ENCODE measurements at places on chromosomes 4 and X. TPM values are rescaled to one million over a fixed set of nuclear protein-coding genes. Genes with fewer than 3 reads are reported as not detected.

Gene ATP1B4
- not detected for polyA plus RNA-seq

GRCh38 chr4:141425124-141425523 is 204.4 kb downstream of the ZNF330 start:
- DNase-seq: no peak

Gene CT45A2
- polyA plus RNA-seq: not detected

Gene SMIM9
- not detected for polyA plus RNA-seq

Gene RBM47
- 6.8 TPM for polyA plus RNA-seq

DNA sequence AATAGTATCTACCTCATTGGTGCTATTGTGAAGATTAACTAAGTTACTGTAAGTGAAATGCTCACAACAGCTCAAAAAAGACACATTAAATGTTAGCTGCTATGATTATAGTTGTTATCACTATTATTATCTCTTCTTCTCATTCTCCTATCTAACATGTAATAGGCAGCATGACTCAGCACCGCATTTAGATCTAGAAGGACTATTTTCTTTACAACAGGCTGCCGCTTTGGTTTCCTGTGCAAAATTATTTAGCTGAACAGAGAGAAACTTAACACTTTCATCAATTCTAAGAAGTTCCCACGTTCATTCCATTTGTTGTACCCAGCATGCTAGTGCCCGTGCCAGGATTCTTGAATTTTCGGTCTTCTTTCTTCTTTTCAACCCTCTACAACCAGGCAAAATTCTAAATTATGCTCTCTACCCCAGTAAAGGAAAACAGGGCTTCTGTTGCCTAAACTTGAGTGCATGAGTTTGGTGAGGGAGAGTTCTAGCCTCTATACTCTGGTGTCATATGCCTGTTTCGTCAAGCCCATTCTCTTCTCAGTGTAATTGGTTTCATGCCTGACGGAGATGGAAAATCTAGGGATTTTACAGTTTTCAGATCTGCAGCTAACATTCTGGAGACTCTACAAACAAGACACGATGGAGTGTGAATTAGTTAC is 378.9 kb downstream of the PPP1R2C start:
- DNase-seq: no peak

DNA sequence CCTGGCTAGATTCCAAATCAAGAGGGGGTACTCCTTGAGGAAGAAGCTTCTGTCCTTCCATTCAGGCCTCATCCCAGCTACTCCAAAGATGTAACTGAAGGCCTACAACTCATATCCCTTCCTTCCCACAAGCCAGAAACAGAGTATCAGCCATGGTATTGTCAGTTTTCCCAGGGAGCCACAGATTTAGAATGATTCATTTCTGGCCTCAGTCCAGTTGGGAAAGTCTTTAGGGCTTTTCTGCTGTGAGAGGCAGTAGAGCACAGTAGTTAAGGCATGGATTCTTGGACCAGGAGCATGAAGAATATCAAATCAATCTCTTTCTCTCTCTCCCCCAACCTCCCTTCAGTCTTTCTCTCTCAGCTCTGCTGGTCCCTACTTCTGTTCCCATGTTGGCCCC is 505.0 kb downstream of the BCOR start:
- DNase-seq: no peak

- no peak for DNase-seq
Measured at GRCh38 chr4:26197018-26197779, 123.6 kb upstream of the RBPJ start.

GRCh38 chrX:148661035-148661434 is 160.6 kb downstream of the AFF2 start:
- no peak for DNase-seq

Gene FTHL17
- not detected for polyA plus RNA-seq

Gene GPR173
- polyA plus RNA-seq: 5.8 TPM

Gene SLC25A5
- 387 TPM for polyA plus RNA-seq

Gene CT83
- not detected for polyA plus RNA-seq

DNA sequence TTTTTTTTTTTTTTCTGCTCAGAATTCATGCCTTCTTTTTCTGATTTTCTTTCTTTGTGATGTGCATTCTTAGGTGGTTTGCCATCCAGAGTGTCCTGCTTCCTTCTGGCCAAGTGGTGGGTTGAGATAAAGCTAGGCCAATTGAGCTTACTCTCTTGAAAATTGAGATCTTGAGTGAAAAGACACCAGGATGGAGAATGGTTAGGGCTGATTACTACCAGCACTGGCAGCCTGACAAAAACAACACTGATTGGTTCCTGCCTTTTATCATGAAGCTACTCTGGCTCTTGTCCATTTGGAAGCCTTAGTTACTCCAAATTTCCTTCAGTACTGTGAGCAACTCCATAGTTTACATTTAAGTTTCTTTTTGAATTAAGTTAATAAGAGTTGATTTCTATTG is 404.0 kb downstream of the PPARGC1A start:
- DNase-seq: no peak

Gene DUSP21
- not detected for polyA plus RNA-seq

GRCh38 chrX:20523626-20524312 is 257.1 kb upstream of the RPS6KA3 start:
- no peak for DNase-seq

- no peak for DNase-seq
Measured at GRCh38 chr4:158190718-158191117, 17.9 kb upstream of the GASK1B start.

Gene TEX13C
- 0.13 TPM for polyA plus RNA-seq

DNA sequence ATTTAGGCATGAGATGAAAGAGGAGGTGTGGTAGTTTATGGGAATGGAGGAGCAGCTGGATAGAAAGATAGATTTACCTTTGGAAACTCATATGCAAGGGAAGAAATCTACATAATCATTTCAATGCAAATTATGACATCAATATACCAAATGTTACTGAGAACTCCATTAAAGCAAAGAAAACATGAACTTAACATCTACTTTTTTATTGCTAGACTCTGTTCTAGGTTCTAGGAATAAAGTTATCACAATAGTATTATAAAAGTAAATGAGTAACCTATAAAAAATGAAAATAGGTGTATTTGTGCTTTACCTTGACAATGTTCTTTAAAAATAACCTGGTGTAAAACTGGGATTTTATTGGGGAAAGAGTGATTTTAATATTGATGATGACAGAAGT is 221.6 kb upstream of the SLIT2 start:
- no peak for DNase-seq

DNA sequence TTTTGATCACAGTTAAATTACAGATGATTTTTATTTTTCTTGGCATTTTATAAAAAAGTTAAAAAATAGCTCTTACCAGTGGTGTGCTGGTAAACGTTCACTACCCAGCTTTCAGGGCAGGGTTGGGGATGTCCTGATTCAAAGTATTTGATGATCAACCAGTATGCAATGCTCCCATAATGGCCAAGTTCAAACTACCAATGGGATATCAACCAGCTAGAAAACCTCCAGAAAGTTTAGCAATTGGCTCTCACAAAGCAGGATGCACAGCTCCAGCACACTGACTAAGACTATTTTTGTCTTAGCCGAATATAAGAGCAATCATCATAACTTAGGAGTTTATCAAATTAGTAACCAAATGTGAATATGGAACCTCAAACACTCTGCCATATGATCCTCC is 108.0 kb upstream of the PDE5A start:
- no peak for DNase-seq

Gene KDR
- polyA plus RNA-seq: 0.02 TPM

Gene AGA
- 41.7 TPM for polyA plus RNA-seq

DNA sequence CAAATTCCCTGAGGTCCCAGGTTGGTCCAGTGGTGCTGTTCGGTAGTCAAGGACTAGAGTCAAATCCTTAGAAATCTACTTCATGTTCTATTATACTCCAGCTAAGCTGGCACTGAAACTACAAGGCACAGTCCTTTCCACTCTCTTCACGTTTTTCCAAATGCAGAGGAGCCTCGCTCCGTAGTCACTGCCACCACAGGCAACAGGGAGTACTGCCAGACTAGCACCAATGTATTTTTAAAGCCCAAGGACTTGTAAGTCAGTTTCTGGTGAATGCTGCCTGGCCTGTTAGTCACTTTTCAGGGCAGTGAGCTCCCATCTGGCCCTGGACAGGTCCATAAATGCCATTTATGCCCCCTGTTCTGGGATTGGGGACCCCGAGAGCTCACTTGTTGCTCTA is 323.5 kb downstream of the FAM47A start:
- no peak for DNase-seq

GRCh38 chr4:83993774-83994173 is 457.9 kb downstream of the GPAT3 start:
- no peak for DNase-seq

DNA sequence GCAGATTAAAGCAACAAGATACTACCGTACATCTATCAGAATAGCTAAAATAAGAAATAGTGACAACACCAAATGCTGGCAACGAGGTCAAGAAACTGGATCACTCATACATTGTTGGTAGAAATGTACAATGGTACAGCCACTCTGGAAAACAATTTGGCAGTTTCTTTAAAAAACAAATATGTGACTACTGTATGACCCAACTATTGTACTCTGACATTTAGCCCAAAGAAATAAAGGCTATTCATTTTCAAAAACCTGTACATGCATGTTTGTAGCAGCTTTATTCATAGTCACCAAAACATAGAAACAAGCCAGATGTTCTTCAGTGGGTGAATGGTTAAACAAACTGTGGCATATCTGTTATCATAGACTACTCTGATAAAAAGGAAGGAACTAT is 8.2 kb downstream of the CLCN3 start:
- no peak for DNase-seq

- peak; percentile 53 for DNase-seq
Measured at GRCh38 chr4:107034996-107035818, 906 bp downstream of the DKK2 start.

DNA sequence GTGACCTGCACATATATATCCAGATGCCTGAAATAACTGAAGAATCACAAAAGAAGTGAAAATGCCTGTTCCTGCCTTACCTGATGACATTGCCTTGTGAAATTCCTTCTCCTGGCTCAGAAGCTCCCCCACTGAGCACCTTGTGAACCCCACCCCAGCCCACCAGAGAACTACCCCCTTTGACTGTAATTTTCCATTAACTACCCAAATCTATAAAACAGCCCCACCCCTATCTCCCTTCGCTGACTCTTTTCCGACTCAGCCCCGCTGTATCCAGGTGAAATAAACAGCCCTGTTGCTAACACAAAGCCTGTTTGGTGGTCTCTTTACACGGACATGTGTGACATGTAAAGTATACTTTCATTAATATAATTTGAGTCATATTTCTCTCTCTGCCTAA is 320.3 kb upstream of the TECRL start:
- no peak for DNase-seq

Gene UGT2B15
- not detected for polyA plus RNA-seq

GRCh38 chr4:88582493-88582892 is 9.8 kb upstream of the HERC3 start:
- no peak for DNase-seq

Gene PAGE1
- 0.50 TPM for polyA plus RNA-seq

- no peak for DNase-seq
Measured at GRCh38 chr4:26131711-26132110, 189.1 kb upstream of the RBPJ start.

Gene GAGE2A
- polyA plus RNA-seq: not detected

Gene RLIM
- polyA plus RNA-seq: 7.5 TPM

DNA sequence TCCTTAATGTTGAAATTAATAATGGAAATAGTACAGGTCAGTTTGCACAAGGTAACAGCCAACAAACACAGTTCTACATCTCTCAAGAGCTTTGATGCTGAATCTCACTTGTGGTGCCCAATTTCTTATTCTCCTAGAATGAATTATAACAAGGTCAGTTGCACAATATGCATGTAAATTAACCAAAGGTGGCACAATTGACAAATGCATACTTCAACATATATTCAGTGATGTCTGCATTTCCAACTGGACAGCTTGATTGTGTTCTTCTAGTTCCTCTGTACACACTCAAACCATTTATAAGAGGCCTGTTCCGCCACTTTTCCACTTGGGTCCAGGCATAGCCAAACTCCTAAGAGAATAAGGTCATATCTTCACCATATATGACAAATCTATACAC is 210.3 kb upstream of the EPHA5 start:
- DNase-seq: no peak

DNA sequence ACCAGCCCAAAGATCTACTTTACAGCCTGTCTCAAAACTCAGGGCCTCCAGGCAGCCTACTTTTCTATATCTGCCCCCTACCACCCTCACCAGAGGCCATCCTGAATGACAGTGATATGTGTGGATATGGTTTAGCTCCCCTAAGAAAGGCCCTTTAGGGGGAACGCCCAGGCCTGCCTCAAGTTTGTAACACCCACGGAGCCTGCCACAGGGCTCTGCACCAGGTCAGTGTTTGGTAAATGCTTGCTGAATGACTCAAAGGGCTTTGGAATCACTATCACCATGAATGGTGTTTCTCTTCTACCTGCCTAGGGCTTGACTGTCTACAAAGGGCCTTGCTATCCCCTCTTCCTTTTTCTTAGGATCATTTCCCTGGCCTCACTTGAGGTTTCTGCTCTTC is 11.3 kb upstream of the LONRF3 start:
- DNase-seq: no peak

Gene LINC00632
- polyA plus RNA-seq: 1.2 TPM

GRCh38 chr4:87151730-87152129 is 68.7 kb downstream of the KLHL8 start:
- DNase-seq: no peak

Gene TSPAN6
- polyA plus RNA-seq: 20.9 TPM

DNA sequence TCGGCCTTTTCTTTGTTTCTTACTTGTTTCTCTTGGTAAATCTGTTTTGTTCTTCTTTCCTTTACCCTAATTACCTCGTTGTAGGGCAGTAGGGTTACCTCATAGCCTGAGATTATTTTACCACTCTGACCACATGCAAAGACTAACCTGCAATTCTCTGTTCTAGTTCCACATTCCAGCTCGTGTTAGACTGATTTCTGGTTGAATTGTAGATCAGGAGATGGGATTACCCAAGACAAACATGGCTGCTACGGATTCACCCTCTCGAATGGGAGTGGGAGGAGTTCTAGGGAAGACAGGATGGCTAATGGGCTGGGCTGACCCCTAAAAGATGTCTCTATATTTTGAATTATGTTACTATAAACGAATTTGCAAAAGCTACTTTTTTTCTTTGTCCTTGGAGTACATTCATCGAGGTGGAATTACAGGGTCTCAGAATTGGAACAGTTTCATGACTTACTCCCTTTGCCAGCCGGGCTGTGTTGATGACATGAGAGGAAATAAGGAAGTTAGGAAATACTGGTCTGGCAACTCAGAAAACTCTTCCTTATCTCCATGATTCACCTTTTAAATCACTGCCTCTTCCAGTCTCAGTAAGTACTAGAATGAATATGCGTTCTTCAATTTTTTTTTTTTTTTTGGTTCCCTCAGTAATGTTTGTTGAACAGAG is 36.7 kb upstream of the FBXW7 start:
- DNase-seq: no peak

GRCh38 chr4:85603437-85604336 is 128.7 kb downstream of the ARHGAP24 start:
- peak; percentile 43 for DNase-seq

Gene NPY1R
- not detected for polyA plus RNA-seq

Data from SK-N-SH (cell line).